Stimulated activated CD8-positive, alpha-beta memory T cell treated with anti-CD3 and anti-CD28 coated beads, Interleukin-7, amount 100 ng/mL, for 1 hour (primary cell): ENCODE measurements at places on chromosomes 1 and 21.

DNA sequence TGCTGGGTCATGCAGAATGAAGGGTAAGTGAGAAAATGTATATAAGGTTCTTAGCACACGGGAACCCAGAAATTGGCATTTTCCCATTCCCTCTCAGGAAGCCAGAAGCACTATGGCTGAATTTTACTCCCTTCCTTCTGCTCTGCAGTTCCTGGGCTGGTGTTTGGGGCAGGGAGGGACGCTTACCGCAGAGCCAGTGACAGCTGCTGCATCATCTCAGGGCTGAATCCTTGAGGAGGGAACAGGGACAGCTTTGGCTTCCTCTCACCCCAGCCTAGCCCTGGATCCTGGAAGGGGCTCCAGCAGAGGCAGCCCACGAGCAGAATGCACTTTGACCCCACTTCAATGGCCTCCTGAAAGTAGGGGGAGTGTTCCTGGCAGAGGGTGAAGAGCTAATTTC, 12.0 kb downstream of the PLA2G2D start:
- no peak for DNase-seq

DNA sequence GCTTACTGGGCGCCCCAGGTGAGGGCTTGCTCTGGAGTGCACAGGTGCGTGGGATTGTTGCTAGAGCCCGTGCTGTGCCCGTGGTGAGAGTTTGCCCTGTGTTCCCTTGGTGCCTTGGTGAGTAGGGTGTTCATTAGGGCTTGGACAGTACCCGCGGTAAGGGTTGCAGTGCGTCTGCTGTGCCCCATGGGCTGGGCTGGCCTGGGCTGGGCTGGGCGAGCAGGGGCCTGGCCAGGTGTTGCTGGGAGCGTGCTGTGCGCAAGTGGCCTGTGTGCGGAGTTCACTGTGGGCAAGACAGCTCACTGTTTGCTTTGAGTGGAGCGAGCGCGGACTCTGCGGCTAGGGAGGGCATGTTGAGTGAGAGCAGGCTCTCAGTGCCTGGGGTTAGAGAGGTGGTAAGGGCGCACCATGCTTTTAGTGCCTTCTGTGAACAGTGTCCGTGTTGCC, 725 bp downstream of the CR1L start:
- DNase-seq, result no peak

DNA sequence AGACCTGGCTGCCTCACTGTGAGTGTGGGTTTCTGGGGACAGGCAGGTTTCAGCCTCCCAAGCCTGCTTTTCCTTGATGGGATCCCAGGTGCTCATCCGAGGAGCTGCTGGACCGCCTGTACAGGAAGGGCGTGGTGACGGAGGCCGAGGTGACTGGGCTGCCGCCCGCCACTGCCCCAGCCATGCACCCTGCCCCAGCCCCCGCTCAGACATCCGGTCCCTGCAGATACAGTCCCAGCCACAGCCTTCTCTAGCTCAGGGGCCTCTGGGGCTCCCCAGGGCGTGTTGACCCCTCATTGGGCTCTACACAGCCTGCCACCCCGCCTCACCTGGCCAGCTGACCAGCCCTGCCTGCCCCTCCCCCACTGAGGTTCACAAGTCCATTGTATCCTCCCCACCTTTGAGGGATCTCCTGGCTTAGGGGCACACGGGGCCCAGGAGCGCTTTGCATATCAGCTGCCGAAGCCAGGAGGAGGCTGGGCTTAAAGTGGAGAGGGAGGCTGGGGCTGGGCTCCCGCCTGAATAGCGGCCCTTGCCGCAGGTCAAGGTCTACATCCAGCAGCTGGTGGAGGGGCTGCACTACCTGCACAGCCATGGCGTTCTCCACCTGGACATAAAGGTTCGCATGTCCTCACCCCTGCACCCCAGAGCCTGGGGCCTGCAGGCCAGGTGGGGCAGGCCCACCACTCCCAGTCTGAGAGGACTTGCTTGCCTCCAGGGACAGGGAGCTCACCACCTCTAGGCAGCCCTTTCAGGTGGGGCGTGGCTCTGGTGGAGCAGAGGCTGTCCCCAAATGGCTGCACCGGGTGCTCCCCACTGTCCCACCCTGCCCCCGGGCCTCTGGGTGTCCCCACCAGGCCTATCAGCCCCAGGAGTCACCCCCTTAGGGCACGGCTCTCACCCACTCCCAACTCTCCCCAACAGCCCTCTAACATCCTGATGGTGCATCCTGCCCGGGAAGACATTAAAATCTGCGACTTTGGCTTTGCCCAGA, 38.5 kb downstream of the TRIM11 start:
- DNase-seq, result no peak

DNA sequence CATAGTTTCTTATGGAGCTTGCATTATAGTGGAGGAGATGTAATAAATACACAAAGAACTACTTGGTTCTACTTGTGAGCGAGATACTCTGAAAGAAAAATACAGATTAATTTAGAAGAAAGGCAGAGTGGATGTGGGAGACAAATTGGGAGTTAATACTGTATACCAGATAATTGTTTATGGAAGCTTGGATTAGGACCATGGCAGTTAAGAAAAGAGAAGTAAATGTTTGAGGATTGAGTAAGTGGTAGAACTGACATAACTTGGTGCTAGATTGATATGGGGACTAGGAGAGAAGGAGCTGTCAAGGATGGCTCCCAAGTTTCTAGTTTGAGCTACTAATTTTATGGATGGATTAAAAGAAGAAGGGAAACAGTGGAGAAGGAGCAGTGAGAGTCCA, 47.3 kb downstream of the INKA2 start:
- no peak for DNase-seq

GRCh38 chr1:111563619-111564018, 56.0 kb upstream of the RAP1A start:
- DNase-seq, result no peak

GRCh38 chr1:106780806-106781569, 275.5 kb upstream of the PRMT6 start:
- no peak for DNase-seq

GRCh38 chr1:228647523-228648444, 87.5 kb upstream of the RHOU start:
- DNase-seq, result no peak

- DNase-seq, result no peak
Observed at GRCh38 chr1:223486366-223486765, 93.2 kb downstream of the CCDC185 start.

DNA sequence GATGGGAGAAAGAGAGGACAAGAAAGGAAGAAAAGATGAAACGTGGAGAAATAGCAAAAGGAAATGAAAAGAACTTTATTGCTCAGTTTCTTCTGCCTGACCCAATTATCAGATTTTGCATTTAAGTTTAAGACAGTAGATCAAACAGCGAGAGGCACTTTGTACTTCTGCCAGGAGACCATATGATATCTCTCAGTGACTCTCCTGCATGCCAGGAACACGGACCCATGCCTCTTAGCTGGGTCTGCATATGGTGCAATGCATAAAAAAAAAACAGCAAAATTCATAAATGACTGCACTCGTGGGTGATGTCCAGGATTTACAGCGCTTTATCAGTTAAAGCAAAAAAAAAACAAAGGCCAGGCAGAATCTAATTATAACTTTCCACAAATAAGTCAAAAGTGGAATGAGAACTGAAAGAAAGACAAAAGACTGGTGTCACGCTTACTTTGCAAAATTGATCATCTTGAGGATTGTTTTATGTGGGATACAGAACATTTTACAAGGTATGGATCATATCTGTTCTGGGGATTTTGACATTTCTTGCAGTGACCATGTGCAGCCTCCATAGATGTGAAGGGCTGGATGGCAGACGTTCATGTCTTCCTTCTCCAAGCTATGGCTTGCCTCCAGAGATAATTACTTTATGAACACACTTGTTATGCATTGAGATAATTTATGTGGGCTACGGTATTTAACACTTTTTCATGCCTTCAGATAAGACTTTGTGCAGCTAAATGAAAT, 79.5 kb downstream of the RUNX1 start:
- no peak for DNase-seq

GRCh38 chr1:227033880-227034279, 93.8 kb downstream of the COQ8A start:
- DNase-seq, result no peak

DNA sequence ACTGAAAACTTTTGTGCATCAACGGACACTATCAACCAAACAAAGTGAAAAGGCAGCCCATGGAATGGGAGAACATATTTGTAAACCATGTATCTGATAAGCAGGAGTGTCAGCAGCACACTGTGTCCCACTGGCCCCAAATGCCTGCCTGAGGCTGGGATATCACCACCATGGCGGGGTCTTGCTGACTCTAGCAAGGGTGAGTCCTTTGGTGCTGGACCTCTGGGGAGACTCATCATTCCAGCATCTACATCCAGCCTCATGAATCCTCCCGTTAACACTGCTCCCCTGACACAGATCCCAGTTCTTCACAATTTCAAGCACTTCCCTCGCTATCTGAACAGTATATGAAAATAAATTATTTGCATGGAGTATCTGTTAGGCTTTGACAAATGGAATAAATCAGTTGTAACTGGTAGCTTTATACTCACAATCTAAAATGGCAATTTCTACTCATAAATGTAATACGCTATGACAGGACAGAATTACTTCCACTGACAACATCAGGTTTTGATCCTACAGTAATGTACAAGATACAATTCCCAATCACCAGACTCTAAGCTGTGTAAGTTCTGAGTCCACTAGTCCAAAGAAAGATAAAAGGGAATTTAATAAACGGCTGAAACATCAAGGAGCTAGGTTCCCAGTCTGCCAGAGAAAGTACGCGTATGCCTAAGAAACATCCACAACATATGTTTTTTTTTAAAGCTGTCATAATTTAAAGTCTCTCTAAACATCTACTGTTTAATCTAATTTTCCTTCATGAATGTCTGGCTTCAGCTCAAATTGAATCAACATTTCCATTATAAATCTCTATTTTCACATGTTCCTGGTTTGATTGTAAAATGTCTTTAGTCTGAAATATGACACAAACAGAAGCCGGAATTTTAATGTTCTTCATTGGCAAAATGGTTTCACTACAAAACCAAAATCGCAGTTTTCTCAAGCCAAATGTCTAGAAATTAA, 95.1 kb downstream of the SIPA1L2 start:
- no peak for DNase-seq

DNA sequence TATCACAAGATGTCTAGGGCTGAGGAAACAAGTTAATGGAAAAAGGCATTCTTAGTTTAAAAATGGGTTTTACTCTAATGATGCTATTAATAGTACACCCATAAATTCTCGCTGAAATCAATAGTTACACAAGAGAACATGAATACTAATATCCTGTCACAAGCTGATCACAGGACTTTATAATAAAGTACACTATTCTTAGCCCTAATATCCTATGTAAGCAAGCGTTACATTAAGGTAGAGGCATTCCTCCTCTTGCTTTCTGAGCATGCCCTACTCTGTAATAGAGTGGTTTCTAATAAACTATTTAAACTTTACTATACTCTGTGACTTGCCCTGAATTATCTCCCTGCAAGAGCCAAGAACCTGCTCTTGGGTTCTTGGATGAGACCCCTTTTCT, 6.5 kb upstream of the PACC1 start:
- DNase-seq, result no peak

DNA sequence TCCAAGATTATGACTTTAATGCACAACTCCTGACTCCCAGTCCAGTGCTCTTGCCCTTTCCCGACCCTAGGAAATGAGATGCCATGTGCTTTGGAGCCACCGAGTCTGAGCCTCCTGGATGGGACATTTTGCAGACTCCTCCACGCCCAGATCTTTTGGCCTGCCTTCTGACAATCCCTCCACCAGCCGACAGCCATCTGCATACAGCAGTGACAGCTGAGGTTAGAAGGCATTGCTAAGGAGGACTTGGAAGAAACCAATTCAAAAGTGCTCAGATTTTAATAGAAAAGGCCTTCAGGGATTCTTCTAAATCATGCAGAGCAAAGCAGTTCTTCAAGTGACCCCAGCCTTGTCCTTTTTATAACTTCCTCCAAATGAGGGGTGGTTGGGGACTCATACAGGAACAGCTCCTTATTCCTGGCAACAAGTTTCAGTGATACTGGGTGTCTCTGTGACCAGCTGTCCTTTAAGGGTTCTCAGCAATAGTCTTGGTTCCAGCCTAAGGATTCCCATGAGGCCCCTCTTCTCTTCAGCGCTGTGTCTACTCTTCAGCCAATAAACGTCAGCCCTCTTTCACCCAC, 369.3 kb downstream of the PBX1 start:
- no peak for DNase-seq

- DNase-seq, result no peak
Observed at GRCh38 chr1:231326248-231326647, 11.4 kb downstream of the EXOC8 start.

DNA sequence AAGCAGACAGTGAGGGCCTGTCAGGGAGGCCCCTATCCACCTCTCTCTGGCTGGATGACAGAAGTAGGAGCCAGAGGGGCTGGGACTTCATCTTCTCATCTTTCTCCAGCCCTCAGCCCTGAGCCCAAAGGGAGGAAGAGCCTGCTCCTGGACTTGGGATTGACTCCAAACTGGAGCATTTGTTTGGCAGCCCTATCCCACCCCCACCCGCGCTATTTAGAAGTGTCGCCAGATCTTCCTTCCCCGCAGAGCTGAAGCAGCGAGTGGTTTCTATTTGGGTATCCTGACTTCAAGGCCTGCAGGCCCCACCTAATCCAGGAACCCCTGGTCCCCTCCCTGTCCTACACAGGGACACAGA, 9.6 kb downstream of the NES start:
- no peak for DNase-seq

DNA sequence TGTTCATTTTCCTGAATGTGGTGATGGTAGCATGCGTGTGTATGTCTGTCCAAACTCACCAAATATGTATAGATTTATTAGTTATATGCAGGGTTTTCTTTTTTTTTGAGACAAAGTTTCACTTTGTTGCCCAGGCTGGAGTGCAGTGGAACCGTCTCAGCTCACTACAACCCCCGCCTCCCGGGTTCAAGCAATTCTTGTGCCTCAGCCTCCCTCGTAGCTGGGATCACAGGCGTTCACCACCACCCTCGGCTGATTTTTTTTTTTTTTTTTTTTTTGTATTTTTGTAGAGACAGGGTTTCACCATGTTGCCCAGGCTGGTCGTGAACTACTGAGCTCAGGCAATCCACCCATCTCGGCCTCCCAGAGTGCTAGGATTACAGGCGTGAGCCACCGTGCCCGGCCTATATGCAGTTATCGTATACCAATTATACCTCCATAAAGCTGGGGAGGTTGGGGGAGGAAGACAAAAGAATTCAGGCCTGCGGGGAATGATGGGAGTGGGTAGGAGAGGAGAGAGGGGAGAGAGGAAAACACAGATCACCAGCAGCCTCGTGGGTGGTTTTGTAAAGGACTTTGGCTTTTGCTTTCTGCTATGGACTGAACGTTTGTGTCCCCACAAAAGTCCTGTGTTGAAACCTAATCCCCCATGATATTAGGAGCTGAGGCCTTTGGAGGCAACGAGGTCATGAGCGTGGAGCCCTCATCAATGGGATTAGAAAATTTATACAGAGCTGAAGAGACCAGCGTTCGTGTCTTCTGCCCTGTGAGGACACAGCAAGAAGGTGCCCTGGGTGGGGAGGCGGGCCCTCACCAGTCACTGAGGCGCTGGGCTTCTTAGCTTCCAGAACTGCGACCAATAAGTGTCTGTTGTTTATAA, 4.4 kb upstream of the HNRNPU start:
- no peak for DNase-seq

DNA sequence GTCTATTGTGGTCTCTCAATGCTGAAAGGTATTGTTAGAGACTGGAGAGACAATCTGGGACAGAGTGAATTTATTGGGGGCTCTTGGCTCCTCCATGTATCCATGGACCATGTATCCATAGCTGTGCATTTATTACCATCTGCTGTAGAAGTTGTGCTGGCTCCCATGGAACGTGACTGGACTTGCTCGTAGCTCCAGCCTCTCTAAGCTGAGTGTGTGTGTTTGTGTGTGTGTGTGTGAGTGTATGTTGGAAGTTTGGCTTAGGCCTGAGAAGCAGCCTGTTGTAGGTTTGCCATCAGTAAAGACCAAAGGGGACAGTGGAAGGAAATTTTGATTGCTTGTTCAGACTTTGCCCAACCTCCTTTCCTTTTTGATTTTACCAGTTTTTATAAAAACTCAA, 105.7 kb upstream of the USP24 start:
- DNase-seq, result no peak
